ENCODE measurements at places on chromosomes 2 and 18.

GRCh38 chr2:232870766-232871371, 805 bp downstream of the SNORC start:
- no peak for DNase-seq

DNA sequence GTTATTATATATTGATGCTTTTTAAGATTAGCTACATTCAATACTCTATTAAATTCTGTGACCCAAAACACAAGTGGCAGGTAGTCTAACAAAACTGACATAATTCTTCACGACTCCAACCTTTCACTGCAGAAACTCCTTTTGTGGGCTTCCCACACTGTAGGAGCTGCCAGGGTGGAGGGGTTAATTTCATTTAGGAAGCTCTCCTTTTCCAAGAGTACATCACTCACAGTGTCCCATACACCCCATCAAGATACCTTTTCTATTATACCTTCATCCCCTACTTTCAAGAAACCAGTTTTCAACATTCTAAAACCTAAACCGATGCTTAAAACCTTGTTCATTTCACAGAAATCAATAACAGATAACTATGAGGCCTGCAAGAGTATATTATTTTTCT, 825 bp downstream of the THUMPD2 start:
- no peak for DNase-seq

GRCh38 chr2:218357236-218358177, 850 bp downstream of the CATIP start:
- DNase-seq, result no peak

DNA sequence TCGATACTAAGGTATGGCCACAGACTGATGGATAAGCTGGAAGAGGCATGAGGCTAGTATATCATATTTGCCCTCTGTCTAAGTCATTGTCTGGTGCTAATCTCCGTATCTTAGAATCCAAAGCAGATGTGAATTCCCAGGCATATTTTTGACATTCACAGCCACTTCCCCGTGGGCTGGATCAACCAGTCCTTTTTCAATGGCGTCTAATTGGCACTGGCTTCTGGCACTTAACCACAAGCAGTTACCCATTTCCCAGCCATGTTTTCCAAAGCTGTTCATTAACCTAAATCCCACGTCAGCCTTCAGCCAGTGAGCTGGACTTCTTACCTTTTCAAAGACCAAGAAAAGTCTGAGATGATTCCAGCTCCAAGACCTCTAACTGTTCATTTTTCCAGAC, 20.7 kb upstream of the ZNF407 start:
- DNase-seq, result no peak

GRCh38 chr2:64311948-64312621, 141.9 kb upstream of the LGALSL start:
- DNase-seq, result peak; percentile 83

GRCh38 chr2:18271370-18272147, 288.9 kb downstream of the RDH14 start:
- no peak for DNase-seq

Measured in renal pelvis (tissue), 12 donors.